Activated CD8-positive, alpha-beta memory T cell treated with anti-CD3 and anti-CD28 coated beads for 1 hour (primary cell): ENCODE measurements at places on chromosomes 13 and 19.

DNA sequence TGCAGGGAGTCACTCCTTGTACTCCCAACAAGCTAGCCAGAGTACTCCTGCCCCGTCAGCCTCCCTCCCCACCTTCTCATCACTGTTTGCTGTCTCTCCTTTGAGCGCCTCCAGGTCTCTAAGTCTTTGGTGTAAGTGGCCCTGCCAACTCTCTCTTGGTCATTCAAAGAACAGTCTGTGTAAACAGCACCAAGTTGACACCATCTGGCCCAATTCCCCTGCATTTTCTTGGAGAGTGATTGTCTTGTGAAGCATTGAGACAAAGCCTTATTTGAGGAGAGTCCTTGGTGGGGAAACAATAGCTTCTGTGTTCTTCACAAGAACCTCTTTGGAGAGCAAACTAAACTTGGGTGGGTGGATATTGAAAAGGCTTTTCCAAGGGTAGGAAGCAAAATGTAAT lies 114.6 kb upstream of the RNF113B start:
- DNase-seq, result no peak

DNA sequence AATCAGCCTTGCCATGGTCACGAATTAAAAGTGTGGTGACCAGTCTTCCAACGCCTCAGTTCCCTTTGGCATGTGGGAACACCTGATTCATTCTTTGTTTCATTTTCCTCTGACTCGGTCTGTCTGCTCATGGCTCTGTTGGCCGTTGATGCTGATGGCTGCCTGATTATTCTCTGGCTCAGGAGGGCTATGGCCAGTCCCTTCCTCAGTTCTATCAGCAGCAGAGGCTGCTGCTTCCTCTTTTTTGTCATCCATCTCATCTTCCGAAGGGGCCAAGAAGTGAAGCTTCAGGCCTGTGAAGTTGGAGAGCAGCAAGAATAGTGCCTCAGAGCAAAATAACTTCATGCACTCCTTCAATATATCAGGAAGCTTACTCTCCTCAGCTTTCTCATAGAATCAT lies 9.5 kb upstream of the MLNR start:
- no peak for DNase-seq

DNA sequence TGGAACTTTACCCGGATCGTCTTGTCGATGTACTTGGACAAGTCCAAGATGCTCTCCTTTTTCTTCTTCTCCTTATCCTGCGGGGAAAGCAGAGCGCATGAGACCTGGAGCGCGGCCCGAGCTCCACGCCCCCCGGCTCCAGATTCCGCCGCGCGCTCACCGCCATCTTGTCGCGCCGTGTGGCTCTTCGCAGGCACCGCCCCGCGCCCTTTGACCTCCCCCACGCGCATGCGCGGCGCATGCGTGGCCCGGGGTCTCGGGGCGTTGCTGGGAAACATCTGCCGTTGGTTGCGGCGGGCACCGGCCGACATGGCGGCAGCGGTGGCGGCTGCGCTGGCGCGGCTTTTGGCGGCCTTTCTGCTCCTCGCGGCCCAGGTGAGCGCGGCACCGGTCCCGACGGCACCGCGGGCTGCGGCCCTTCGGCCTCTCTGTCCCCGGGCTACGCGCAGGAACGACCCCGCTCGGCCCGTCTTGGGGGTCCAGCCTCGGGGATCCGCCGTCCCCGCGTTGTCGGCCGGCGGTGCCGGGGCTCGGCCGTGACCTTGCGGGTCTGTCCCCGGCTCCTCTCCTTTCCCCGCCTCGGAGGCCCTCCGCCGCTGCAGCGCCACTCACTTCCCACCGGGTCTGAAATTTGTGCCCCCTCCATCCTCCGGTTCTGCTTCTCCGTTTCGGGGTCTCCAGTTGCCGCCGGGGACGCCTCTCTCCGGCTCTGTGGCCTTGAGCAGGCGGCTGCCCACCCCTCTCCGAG lies at the start of the genes LSM7 and SPPL2B:
TSS of gene LSM7 (minus strand) at position 186 of the 748 bp plus-strand sequence. CDS start at position 166, 20 bp downstream.
TSS of gene SPPL2B (plus strand) at position 284 of the 748 bp plus-strand sequence. CDS start at position 310, 26 bp downstream.
- peak; percentile 63 for DNase-seq

DNA sequence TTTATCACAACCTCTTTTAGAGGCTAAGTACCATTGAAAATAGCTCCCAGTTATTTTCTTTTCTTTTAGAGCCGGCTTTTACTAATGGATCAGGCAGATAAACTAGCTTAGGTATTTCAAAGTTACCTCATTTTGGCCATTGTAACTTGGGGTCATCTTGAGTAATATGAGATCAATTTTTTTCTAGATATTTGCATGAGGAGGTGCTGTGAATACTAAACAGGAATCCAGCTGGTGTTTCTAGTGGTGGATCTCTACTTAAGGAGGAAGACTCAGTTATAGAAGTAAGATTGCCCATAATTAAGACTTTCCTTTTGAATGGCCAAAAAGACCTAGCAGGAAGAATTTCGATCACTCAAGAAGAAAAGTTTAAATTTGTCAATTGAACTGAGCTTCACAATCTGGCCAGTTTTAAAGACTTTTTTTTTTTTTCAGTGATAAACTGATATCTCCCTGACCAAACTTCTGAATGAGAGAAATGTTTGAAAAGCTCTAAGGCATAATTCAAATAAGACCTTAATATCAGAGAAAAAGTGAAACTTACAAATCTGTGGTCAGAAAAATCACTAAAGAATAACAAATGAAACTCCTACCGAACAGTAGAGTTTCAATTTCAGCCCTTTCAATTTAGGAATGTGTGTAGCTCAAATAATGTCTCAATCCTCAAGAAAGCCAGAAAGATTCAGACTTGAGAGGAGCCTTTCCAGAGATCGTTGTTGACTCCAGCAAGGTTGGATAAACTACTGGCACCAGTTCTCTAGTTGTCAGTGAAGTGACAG lies 11.6 kb upstream of the NAA16 start:
- DNase-seq, result no peak

DNA sequence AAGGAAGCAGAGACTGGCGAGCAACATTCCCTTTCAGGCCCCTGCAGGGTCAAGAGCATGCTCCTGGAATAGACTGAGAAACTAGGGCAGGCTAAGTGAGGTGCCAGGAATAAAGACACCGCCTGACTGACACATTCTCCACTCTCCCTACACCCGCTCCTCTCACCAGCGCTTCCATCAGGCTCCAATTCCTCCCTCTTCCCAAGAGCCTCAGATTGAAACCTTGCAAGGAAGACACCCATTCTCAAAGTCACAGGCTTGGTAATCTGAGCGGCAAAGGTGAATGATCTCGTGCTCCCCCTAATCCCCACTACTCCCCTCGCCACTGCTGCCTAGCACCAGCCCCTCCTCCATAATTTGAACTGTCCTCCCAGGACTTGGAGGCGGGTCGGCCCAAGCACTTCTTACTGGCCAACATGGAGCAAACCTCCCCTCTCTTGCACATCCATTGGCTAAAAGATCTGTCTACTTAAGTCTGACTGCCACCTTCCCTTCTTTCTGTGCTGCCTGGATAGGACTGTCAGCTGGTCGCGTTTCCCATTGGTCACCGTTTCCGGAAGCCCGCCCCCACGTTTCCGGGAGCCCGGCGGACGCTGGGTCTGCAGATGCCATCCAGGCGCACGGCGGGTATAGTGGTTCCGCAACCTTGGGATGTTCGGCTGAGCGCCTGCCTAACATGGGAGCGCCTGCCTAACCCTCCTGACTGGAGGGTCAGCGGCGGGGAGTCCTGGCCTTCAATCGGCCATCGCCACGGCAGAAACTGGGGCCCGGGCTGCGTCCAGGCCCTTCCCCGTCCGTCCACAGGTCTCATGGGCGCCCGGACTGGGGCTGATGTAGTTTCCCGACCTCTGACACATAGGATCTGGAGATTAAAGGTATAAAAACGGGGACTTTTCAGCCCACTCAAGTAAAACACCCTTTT lies 33.6 kb downstream of the ZNF383 start:
- DNase-seq, result no peak

GRCh38 chr19:19059018-19059836 lies 4.6 kb upstream of the SLC25A42 start:
- no peak for DNase-seq

- no peak for DNase-seq
Measured at GRCh38 chr13:47334173-47334572, 437.3 kb upstream of the HTR2A start.

DNA sequence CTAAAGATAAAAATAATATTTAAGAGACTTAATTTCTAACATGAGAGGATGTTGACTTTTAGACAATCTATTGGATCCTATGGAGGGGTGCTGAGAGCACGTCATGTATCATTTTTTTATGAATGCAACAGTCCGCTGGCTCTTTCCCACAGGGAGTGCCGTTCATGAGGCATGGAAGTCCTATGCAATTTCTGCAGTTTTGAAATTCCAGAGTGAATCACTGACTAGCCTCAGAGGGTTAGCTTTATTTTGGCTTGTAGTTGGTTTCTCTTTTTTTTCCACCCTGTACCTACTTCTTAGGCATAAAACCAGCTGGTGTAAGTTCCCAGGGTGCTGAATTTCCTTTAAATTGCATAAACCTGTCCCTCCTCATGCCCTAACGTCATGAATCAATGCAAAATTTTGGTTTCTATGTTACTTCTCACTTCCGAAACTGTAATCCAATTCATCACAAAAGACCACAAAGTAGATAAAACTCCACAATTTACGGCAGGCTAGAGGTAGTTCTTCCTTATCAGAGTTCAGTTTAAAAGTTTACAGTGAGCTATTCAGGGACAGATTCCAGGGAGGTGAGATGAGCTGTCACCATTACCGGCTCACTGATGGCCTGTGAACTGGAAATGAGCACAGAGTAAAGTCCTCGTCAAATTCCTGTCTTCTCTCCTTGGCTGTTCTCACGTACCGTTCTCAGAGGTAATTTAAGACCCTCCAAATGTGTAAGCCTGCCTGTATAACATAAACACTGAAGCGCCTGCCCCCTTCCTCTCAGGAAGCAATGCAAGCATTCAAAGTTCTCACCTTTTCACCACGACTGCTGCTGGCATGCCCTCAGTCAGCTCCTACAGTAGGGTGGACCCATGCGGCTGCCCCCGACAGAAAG lies 216.6 kb upstream of the SLC10A2 start:
- no peak for DNase-seq

- DNase-seq, result no peak
Measured at GRCh38 chr19:39187552-39187943, 9.2 kb upstream of the NCCRP1 start.

DNA sequence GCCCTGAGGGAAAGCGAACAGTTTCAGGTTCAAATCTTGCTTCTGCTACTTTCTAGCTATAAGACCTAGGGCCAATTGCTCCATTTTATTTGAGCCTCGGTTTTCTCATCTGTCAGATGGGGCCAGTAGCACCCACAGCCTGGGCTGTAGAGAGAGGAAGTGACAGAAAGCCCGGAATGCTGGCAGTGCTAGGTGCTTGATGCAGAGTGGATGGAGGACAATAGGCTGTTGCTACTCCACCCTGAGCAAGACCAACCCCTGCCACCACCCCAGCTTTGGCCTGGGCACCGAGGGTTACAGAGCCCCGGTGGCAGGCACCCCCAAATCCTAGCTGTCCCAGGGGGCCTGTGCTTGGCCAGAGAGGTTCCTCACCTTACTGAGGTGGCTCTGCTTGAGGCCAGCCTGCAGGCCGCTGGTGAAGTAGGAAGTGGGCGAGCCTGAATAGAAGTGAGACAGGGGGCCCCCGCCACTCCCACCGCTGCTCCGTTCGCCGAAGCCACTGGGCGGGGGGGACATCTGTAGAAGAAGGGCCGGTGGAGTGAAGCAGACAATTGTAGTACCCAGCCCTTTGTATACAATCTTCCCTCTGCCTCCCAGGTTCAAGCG lies 2.1 kb upstream of the FDX2 start:
- no peak for DNase-seq

GRCh38 chr13:32320528-32320927 lies 5.2 kb downstream of the BRCA2 start:
- no peak for DNase-seq

GRCh38 chr19:3285647-3286176 lies 61.3 kb downstream of the CELF5 start:
- no peak for DNase-seq

DNA sequence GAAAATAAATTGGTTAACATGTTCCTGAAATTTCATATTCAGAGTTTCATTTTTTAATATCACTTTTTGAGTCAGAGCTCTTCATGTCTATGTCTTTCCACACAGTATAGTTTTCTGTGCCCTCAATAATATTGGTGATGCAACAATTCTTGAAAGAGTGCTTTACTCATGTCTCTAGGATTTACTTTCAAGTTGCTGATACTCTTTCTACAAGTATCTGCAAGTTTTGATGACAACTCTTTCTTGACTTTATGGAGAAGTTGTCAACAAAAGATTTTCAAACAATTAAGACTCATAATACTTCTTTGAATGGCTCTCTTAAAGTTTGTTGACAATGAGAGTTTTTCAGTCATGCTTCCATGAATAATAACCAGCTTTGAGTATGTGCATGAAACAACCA lies 561.7 kb downstream of the DIAPH3 start:
- no peak for DNase-seq

- DNase-seq, result no peak
Measured at GRCh38 chr19:38809592-38810252, 3.0 kb downstream of the LGALS4 start.

GRCh38 chr19:58563034-58563573 lies 4.7 kb upstream of the UBE2M start:
- no peak for DNase-seq
